CD4-positive, CD25-positive, alpha-beta regulatory T cell (primary cell): ENCODE measurements at places on chromosomes 4 and X.

GRCh38 chr4:7301846-7302630, 109.7 kb downstream of the SORCS2 start:
- H3K27ac ChIP-seq = no peak overlapping the region
- no peak overlapping the region for H3K4me3 ChIP-seq
- DNase-seq = no peak
- no peaks in the 10 kb centered on the region for H3K4me1 ChIP-seq
- H3K27me3 ChIP-seq = no peaks in the 10 kb centered on the region

DNA sequence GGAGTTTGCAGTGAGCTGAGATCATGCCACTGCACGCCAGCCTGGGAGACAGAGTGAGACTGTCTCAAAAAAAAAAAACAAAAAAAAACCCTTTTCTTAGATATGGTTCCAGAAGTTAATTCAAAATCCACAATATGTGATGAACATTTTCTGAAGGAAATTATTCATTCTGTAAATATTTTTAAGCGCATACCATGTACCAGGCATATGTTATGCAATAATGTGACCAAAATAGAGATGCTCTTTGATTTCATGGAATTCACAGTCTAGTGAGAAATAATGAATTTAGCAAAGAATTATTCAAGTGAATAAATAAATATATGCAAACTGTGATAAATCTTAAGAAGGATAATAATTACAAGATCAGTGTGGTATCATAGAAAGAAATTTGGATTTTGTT, 174.7 kb downstream of the GC start:
- no peaks in the 10 kb centered on the region for H3K36me3 ChIP-seq
- no peak overlapping the region for H3K27ac ChIP-seq
- no peak overlapping the region for H3K4me3 ChIP-seq
- H3K4me1 ChIP-seq = no peaks in the 10 kb centered on the region
- DNase-seq = no peak

GRCh38 chr4:61202638-61203435, 2.7 kb downstream of the ADGRL3 start:
- no peak overlapping the region for H3K27ac ChIP-seq
- peaks cover 5% of the 10 kb centered on the region for H3K27me3 ChIP-seq
- no peaks in the 10 kb centered on the region for H3K4me1 ChIP-seq
- DNase-seq = no peak
- H3K36me3 ChIP-seq = no peaks in the 10 kb centered on the region

- no peak for DNase-seq
- H3K4me3 ChIP-seq = no peak overlapping the region
- H3K4me1 ChIP-seq = peaks cover 14% of the 10 kb centered on the region
- no peaks in the 10 kb centered on the region for H3K36me3 ChIP-seq
Measured at GRCh38 chr4:26819026-26819425, 41.6 kb upstream of the STIM2 start.

DNA sequence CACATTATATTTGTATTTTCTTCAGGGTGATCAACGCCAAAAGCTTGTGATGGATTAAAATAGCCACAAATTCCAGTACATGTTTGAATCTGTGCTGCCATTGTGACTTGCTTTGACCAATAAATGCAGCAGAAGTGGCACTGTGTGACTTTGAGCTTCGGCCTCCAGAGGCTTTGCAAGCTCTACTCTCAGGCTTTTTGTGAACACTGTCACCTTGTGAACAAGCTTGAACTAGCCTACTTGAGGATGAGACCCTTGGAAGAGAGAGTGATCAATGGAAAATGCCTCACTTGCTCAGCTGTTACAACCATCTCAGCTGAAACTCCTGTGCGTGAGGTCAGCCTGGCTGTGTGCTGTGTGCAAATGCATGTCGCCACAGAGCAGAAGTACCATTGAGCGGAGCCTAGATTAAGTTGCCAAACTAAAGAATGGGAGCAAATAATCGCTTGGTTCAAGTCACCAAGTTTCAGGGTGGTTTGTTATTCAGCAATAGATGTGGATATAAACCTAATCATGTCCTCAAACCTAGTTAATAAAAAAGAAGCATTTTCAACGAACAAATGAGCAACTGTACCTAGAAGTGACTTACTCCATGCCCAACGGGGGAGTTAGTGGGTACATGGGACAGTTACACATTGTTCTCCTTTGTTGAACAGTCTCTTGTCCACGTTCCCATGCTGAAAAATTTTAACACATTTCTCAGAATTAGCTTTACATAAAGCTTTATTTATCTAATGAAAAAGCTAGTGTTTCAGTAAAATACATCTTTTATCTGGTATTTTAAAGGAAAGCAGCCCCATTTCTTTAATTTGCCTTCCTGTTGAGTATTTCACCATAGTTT, 23.5 kb downstream of the NOA1 start:
- H3K36me3 ChIP-seq = no peaks in the 10 kb centered on the region
- no peak for DNase-seq
- H3K27ac ChIP-seq = no peak overlapping the region
- no peak overlapping the region for H3K4me3 ChIP-seq
- no peaks in the 10 kb centered on the region for H3K4me1 ChIP-seq

DNA sequence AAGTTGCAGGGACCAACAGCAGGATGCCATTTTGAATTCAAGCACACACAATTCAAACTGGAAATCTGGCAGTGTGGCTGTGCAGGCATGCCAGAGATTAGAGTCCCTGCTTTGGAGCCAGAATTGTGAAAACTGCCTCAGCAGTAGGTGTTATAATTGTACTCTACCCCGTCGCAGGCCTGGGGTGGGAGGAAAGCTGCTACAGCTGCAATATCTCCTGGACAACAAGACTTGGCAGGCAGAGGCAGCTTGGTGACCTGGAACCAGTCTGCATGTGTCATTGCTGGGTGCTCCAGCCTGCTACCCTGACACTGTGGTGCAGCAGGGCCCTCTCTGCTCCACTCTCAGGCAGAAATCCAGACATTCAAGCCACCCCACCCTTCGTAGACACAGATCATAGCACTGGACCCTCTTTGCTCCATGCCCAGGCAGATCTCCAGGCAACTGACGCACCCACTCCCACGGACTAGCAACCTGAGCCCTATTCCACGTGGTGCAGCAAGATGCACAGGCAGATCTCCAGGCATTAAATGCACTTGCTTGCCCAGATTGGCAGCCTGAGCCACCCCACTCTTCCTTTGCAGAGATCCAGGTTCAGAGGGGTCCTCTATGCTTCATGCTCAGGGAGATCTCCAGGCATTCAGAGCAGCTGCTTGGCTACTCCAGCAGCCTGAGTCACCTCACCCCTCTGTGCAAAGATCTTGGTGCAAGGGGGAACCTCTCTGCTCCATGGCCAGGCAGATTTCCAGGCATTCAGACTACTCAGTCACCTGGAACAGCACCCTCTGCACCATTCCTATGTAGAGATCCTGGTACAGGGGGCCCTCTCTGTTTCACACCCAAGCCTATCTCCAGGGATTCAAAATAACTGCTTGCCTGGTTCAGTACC, 140.5 kb downstream of the LRBA start:
- H3K4me1 ChIP-seq = no peaks in the 10 kb centered on the region
- peaks cover 33% of the 10 kb centered on the region for H3K36me3 ChIP-seq
- no peaks in the 10 kb centered on the region for H3K27me3 ChIP-seq

DNA sequence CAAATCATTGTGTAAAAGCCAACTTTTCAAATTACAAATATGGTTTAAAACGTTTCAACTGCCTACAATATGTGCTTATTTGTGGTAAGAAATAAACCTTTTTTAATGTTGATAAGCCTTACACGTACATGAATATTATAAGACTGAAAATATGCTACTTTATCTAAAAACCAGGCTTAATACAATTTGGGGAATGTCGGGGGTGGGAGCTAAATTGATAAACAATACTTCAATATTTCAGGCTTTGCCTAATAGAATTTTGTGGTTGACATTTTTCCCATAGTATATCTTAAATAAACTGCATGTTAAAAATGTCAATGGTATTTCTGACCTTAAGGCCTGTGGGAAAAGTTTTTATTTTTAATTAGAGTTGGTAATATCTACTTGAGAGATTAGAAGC, 69.8 kb upstream of the SLIT2 start:
- DNase-seq = no peak
- no peaks in the 10 kb centered on the region for H3K4me1 ChIP-seq
- no peak overlapping the region for H3K27ac ChIP-seq
- H3K4me3 ChIP-seq = no peak overlapping the region

DNA sequence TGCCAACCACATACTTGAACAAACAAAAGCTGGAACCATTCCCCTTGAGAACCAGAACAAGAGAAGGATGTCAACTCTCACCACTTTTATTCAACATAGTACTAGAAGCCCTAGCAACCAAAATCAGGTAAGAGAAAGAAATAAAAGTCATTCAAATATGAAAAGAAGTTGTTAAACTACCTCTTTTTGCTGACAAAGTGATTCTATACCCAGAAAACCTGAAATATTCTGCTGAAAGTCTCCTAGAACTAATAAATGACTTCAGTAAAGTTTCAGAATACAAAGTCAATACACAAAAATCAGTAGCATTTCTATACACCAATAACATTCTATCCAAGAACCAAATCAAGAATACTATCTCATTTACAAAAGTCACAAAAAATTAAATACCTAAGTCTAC, 187.0 kb downstream of the UGT8 start:
- H3K27me3 ChIP-seq = no peaks in the 10 kb centered on the region
- DNase-seq = no peak
- H3K4me3 ChIP-seq = no peak overlapping the region
- no peaks in the 10 kb centered on the region for H3K36me3 ChIP-seq
- no peak overlapping the region for H3K27ac ChIP-seq
- H3K4me1 ChIP-seq = no peaks in the 10 kb centered on the region

DNA sequence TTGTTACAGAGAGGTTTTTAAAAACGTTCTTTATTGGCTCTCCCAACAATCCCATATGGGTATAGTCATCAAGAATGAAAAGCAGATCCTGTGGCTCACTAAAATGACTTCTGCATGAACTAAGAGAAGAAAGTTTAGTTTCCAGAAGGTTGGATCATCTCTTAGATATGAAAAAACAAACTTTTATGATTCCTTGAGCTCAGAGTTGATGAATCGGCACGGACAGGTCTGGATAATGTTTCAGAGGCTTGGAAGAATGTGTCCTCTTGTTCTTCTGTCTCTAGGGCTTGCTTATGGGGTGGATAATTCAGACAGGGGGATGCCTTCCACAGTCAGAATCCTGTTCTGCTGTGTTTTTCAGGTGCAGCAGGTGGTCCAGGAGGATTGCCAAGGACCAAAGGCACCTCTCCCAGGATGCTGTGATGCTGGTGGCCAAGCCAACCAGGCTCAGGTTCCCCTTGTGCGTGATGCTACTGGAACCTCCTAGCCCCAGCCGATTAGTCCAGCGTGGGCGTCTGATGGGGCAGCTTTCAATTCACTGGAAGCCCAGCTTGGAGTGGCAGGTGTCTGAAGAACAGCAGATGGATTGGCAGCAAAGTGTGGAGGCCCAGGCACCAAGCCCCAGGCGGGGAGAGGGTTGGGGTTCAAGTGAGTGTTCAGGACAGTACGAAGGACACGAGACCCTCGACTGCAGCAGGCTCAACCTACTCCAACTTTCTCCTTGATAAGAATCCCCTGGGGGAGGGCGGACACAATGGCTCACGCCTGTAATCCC, 30.3 kb downstream of the CCKAR start:
- H3K4me3 ChIP-seq = no peak overlapping the region
- H3K27ac ChIP-seq = no peak overlapping the region
- no peaks in the 10 kb centered on the region for H3K4me1 ChIP-seq
- H3K27me3 ChIP-seq = no peaks in the 10 kb centered on the region
- H3K36me3 ChIP-seq = no peaks in the 10 kb centered on the region

GRCh38 chr4:181613200-181613599, 630.0 kb upstream of the TENM3 start:
- H3K4me3 ChIP-seq = no peak overlapping the region
- no peaks in the 10 kb centered on the region for H3K27me3 ChIP-seq
- no peaks in the 10 kb centered on the region for H3K4me1 ChIP-seq
- DNase-seq = no peak
- H3K27ac ChIP-seq = no peak overlapping the region
